ENCODE measurements at places on chromosomes 1 and 21. TPM values are rescaled to one million over a fixed set of nuclear protein-coding genes. Genes with fewer than 3 reads are reported as not detected.

RGS1 gene
- 2,600 TPM for total RNA-seq

TPR gene
- total RNA-seq, result 208 TPM

PFKFB2 gene
- 1.1 TPM for total RNA-seq

AMY1C gene
- total RNA-seq, result not detected

Measured in CD4-positive, CD25-positive, alpha-beta regulatory T cell (primary cell).